CD4-positive, alpha-beta T cell treated with Interleukin-17A for 1 hour (primary cell): ENCODE measurements at places on chromosomes 5 and 9.

DNA sequence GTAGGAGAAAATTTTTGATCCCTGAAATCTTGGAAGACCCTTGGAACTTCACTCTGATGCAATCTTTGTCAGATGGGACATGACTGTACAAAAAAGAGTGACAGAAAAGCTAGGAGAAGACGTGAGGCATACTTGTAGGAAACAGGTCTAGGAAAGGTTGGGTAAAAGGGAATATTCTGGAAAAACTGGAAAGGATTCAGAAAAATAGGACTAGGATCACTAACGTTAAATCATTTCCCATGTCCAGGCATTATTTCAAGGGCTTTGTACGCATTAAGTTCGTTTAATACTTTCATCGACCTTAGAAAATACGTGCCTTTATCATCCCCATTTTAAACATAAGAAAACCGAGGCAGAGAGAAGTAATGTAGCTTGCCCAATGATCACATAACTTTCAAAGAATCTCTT, 2.9 kb downstream of the ALDH1A1 start:
- DNase-seq: no peak

DNA sequence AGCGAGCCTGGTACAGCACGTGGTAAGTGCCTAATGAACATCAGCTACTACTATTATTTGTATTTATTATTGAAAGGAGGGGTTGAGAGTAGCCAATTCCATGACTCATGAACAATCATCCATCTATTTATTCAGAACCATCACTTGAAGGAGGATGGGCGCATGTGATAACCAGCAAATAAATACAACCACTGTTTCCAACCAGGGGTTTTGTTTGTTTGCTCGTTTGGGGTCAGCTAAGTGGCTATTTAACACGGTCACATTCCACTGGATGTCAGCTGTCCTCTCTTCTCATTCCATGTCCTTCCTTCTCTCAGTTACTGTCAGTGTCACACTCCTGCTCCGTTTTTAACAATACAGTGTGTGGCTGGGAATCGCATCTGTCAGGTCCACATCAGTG, 8.6 kb downstream of the RAPGEF1 start:
- DNase-seq: no peak

- DNase-seq: no peak
These were observed 329.6 kb upstream of the ARRDC3 start for GRCh38 chr5:91712718-91713117.

GRCh38 chr9:127873223-127873691, 4.2 kb downstream of the AK1 start:
- DNase-seq: no peak

GRCh38 chr5:78958672-78959445, 26.3 kb downstream of the ARSB start:
- DNase-seq: no peak

DNA sequence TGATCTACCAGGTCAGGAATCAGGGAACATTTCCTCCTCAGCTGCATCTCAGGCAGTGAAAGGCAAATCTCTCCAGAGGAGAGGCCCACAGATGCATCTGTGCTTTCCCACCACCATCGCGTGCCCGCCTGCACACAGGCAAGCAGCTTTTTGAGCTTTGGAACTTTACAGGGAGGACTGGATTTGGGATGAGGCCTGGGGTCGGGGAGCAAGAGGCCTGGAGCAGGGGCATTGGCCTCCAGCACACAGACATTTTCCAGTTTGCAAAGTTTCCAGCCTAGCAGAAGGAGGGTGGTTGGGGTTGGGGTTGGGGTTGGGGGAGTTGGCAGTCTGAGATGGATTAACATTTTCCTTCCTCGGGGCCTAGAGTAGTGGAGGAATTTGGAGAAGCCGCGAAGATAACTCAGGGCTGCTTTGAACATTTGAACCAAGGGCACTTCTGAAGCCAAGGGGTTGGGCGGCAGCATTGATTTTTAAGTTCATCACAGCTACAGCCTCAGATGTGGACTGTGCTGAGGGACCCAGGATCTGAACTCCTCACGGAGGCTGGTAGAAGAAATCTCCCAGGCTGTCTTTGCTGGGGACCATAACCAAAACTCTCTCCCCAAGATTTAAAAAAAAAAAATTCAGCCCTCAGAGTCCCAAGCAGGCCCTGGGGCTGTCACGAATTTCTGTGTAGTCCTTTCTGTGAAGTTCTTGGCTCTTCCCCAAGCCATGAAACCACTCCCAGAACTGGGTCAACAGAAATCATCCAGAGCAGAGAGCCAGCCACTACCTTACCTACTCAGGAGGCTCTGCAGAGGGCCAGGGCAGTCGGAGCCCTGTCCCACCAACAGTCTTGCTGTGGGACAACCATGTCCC, 25.6 kb downstream of the C5orf15 start:
- no peak for DNase-seq

- DNase-seq: no peak
These were observed 181.7 kb upstream of the CD180 start for GRCh38 chr5:67378256-67378655.
